Karpas-422 (cell line): ENCODE measurements at places on chromosomes 12 and 14. TPM values are rescaled to one million over a fixed set of nuclear protein-coding genes. Genes with fewer than 3 reads are reported as not detected.
A peak's percentile ranks its signal among the peaks of the same experiment; 100 is the strongest.

The TSPAN19 gene
- total RNA-seq = not detected in 2 replicates

The HOXC12 gene
- not detected in 2 replicates for total RNA-seq

DNA sequence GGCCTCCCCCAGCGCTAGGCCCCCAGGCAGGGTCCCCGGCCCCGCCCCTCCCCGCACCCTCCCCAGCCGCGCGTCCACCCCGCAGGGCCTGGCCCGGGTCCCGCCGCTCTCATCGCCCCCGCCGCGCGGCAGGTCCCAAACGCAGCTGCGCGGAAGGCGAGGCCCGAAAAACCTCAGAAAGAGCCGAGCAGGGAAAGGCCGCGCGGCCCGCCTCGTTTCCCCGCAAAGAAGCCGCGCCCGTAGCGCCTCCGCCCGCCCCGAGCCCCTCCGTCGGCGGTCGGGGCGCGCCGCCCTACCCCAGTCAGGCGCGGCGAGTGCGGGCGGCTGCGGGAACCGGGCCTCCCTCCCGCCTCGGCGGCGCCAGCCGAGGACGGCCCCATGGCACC is 324 bp downstream of the POLE start:
- peak; percentile 71 for DNase-seq
- peaks cover 16% of the 10 kb centered on the region for H3K36me3 ChIP-seq
- peaks cover 21% of the 10 kb centered on the region for H3K4me1 ChIP-seq

- no peak overlapping the region for H3K4me3 ChIP-seq
- H3K36me3 ChIP-seq = no peaks in the 10 kb centered on the region
- no peak overlapping the region for H3K27ac ChIP-seq
- peaks cover 53% of the 10 kb centered on the region for H3K4me1 ChIP-seq
- DNase-seq = no peak
Observed at GRCh38 chr14:95521001-95521400, 4.6 kb upstream of the SYNE3 start.

- H3K27me3 ChIP-seq = no peaks in the 10 kb centered on the region
- H3K4me3 ChIP-seq = peak overlapping the region; percentile 90
- peak overlapping the region; percentile 89 for H3K27ac ChIP-seq
- H3K36me3 ChIP-seq = peaks cover 14% of the 10 kb centered on the region; the same call in 1 of the 2 replicates
- H3K4me1 ChIP-seq = peaks cover 68% of the 10 kb centered on the region
Observed at GRCh38 chr12:120118321-120119061, 1.9 kb upstream of the RAB35 start.

The FBLN5 gene
- not detected in 2 replicates for total RNA-seq

DNA sequence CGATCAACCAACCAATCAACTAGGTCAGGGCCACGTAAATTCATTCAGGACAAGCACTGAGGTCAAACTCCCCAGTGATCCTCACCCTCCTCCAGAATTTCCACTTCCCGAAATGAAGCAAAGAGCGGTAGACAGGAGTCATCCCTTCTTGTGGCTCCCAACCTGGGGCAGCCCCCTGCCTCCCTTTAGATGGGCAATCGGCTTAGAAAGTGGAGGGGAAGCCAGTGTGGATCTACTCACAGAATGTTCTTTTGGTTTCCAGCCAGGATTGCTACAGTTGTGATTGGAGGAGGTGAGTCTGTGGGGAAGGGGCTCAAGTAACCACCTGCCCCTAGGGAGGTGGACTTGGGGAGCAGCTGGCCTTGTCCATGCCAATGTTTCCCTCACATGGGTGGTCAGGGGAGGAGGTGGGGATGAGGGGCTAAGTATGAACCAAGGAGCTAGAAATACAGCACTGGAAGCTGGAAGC is 4.1 kb downstream of the IFI27 start:
- H3K27ac ChIP-seq = no peak overlapping the region
- H3K27me3 ChIP-seq = 0 out of 2 replicates have a peak, but pooled peaks cover under 1% of the 10 kb centered on the region
- H3K36me3 ChIP-seq = no peaks in the 10 kb centered on the region
- no peak overlapping the region for H3K4me3 ChIP-seq

DNA sequence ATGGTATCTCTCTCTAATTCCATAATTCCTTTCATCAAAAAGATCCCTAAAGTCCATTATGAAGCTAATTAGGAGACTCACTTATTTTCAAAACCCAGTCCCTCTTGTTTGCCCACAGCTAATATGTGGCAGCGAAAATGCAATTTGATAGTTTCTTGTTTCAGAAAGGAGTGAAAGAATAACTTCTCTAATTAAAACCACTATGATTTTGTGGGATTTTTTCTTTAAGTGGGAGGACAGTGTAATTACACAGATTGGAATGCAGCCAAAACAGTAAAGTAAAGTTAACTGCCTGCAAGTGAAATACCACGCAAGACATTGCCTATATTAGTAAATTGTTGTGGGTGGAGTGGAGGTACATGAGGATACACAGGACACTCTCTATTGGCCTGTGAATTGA is 50.0 kb downstream of the PTPRO start:
- DNase-seq = no peak
- H3K36me3 ChIP-seq = no peaks in the 10 kb centered on the region
- H3K4me1 ChIP-seq = no peaks in the 10 kb centered on the region
- no peak overlapping the region for H3K4me3 ChIP-seq
- no peaks in the 10 kb centered on the region for H3K27me3 ChIP-seq
- no peak overlapping the region for H3K27ac ChIP-seq

- no peaks in the 10 kb centered on the region for H3K27me3 ChIP-seq
- H3K27ac ChIP-seq = no peak overlapping the region
- peaks cover 4% of the 10 kb centered on the region; the same call in 1 of the 2 replicates for H3K4me1 ChIP-seq
- no peak overlapping the region for H3K4me3 ChIP-seq
- H3K36me3 ChIP-seq = no peaks in the 10 kb centered on the region
- DNase-seq = no peak
Observed at GRCh38 chr14:68696721-68697495, 96.0 kb downstream of the ZFP36L1 start.

DNA sequence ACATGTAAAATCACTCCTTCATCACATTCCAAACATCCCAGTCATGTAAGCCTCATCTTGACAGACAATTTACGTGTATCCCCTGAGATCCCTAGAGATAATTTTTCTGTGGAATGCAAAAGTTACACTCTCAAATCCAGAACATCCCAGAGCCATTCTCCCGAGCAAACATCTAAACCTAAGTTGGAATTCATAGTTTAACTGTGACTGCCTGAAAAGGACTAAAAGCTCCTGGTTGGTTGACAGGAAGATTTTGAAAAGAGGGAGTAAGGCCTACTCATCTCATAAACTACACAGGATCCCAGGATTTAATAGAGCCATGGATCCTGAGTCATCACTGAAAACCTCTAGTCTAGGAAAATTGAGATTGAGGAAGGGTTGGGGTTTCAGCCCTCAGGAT is 123.6 kb downstream of the SCN8A start:
- no peak overlapping the region for H3K27ac ChIP-seq
- no peaks in the 10 kb centered on the region for H3K4me1 ChIP-seq
- no peak for DNase-seq
- no peaks in the 10 kb centered on the region for H3K27me3 ChIP-seq

The TDRD9 gene
- not detected in 2 replicates for total RNA-seq

DNA sequence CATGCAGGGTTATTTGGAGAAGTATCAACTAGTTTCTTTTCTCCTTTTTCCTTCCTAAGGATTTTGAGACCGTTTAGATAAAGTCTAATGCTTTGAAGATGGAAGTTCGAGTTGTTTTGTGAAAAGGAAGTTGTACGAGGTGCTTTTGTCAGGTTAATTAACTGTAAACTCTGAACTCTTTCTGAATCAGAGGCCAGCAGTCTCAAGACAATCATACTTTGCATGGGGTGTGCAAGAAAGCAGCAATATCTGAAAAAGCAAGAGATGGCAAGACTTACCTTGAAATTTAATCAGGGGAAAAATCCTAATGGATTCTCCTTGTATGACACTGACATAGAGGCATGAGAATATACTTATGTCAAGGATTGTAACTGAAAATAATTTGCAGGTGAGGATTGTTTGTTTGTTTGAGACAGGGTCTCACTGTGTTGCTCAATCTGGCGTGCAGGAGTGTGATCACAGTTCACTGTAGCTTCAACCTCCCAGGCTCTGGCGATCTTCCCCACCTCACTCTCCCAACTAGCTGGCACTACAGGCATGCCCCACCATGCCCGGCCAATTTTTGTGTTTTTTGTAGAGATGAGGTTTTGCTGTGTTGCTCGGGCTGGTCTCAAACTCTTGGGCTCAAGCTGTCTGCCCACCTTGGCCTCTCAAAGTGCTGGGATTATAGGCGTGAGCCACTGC is 170.2 kb upstream of the HMGA2 start:
- no peaks in the 10 kb centered on the region for H3K36me3 ChIP-seq
- H3K4me3 ChIP-seq = no peak overlapping the region
- no peaks in the 10 kb centered on the region for H3K4me1 ChIP-seq

GRCh38 chr14:85564841-85565527 is 35.0 kb downstream of the FLRT2 start:
- H3K4me1 ChIP-seq = no peaks in the 10 kb centered on the region
- H3K36me3 ChIP-seq = no peaks in the 10 kb centered on the region
- no peak for DNase-seq

The DNAH10 gene
- total RNA-seq = 0.29 and 0.30 TPM in 2 replicates

The BCL2L2 gene
- total RNA-seq = 15.1 and 18.3 TPM in 2 replicates

DNA sequence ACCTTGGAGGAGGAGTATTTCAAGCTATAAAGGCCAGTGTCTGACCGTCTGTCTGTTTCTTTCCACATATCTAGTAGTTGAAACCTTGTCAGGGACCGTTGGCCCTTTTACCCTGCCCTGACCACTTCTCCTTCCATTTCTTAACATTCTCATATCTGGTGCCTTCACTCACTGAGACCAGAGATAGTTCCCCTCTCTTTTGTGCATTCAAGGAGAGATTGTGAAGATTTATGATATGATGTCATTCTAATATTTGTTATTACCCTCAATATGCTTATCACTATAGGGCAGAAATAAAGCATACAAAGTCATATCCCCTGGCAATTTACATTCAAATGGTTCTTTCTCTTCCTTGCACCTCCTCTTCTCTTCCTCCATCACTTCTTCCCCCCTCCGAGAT is 83.3 kb downstream of the PLXNC1 start:
- H3K4me3 ChIP-seq = no peak overlapping the region
- H3K4me1 ChIP-seq = peaks cover 32% of the 10 kb centered on the region
- no peak overlapping the region for H3K27ac ChIP-seq
- H3K27me3 ChIP-seq = no peaks in the 10 kb centered on the region
- H3K36me3 ChIP-seq = no peaks in the 10 kb centered on the region

DNA sequence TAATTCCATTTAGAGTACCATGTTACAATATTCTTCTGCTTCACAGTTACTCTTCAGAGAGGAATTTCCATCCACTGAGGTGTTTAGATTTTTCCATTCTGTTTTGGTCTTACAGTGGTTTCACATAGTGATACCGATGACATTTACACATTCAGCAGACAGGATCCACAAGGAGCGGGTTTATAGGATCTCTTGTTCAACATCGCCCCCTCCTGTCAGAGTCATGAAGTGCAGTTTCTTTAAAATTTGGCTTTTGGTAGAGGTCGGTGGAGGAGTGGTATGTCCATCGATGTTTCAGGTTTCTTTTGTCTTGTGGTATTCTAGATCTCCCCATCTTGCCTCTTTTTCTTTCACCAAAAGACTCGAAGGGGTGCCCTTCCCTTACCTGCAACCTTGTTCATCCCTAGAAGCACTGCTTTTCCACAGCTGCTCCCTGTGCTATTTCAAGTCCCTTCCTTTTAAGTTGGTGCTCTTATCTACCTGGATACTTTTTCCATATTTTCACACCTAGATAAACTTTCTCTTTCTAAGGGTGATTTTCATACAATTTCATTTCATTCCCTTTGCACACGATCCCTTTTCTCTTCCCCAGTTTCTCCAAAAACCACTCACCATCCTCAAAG is 181.3 kb downstream of the ITPR2 start:
- H3K27ac ChIP-seq = no peak overlapping the region
- DNase-seq = peak; percentile 91
- peaks cover 5% of the 10 kb centered on the region; the same call in 1 of the 2 replicates for H3K4me1 ChIP-seq

GRCh38 chr14:86574051-86574777 is 1044.3 kb downstream of the FLRT2 start:
- no peak overlapping the region for H3K4me3 ChIP-seq
- H3K4me1 ChIP-seq = no peaks in the 10 kb centered on the region
- no peak overlapping the region for H3K27ac ChIP-seq
- H3K27me3 ChIP-seq = no peaks in the 10 kb centered on the region

- H3K4me3 ChIP-seq = peak overlapping the region; percentile 78
- peaks cover 51% of the 10 kb centered on the region for H3K4me1 ChIP-seq
- H3K27me3 ChIP-seq = no peaks in the 10 kb centered on the region
- peak overlapping the region; percentile 83 for H3K27ac ChIP-seq
Observed at GRCh38 chr14:20680843-20681347, 3.5 kb upstream of the RNASE4 start.

The SLC2A13 gene
- total RNA-seq = 0.29 and 0.89 TPM in 2 replicates

The IL31 gene
- total RNA-seq = not detected in 2 replicates

DNA sequence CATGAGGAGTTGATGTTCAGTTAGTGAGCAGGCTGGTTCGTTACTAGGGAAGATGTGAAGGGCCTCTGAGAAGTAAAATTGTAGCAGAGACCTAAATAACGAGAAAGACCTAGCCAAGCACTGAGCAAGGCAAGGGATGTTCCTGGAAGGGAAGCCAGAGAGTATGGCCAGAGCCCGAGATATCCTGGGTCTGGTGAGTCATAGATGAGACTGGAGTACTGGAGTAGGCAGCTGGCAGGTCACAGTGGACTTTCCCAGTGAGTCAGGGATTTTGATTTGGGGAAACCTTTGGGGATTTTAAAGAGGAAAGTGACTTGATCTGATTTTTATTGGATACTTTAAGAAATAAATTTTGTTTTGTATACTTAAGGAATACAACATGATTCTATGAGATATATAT is 369.0 kb downstream of the DIO2 start:
- 0 out of 2 replicates have a peak, but pooled peaks cover 11% of the 10 kb centered on the region for H3K27me3 ChIP-seq
- no peaks in the 10 kb centered on the region for H3K36me3 ChIP-seq
- H3K4me1 ChIP-seq = peaks cover 5% of the 10 kb centered on the region; the same call in 1 of the 2 replicates
- no peak overlapping the region for H3K4me3 ChIP-seq
- no peak for DNase-seq

DNA sequence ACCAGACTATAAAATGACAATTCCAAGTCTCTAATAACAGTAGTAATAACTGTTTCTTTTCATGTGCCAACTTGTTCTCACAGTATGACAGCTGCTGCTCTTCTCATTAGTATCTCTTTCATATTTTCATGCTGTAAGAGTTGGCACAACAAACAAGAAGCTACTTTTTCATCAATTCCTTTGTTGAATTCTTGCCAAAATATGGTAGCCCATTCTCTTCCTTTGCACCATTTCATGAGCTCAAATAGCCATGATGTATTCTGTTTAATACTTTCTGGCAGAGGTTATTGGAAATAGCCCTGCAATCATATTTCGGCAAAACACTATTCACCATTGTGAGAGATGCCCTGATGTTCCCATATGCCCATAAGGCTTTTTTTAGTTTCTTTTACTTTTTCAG is 1100.7 kb downstream of the TRHDE start:
- H3K36me3 ChIP-seq = no peaks in the 10 kb centered on the region
- H3K27me3 ChIP-seq = no peaks in the 10 kb centered on the region
- H3K4me3 ChIP-seq = no peak overlapping the region
- no peak overlapping the region for H3K27ac ChIP-seq
- DNase-seq = no peak

- peaks cover 92% of the 10 kb centered on the region for H3K36me3 ChIP-seq
- peaks cover 24% of the 10 kb centered on the region for H3K4me1 ChIP-seq
- peak overlapping the region; percentile 8; the same call in 1 of the 2 replicates for H3K27ac ChIP-seq
- no peak for DNase-seq
Observed at GRCh38 chr14:54428527-54428926, 12.6 kb downstream of the CNIH1 start.

The KLRK1 gene
- not detected in 2 replicates for total RNA-seq

The MBD6 gene
- 23.5 and 32.4 TPM in 2 replicates for total RNA-seq

- no peak overlapping the region for H3K4me3 ChIP-seq
- no peaks in the 10 kb centered on the region for H3K4me1 ChIP-seq
- no peaks in the 10 kb centered on the region for H3K36me3 ChIP-seq
- no peaks in the 10 kb centered on the region for H3K27me3 ChIP-seq
- H3K27ac ChIP-seq = no peak overlapping the region
- no peak for DNase-seq
Observed at GRCh38 chr12:32548691-32549281, 130.3 kb upstream of the DNM1L start.

- H3K4me3 ChIP-seq = no peak overlapping the region
- H3K4me1 ChIP-seq = no peaks in the 10 kb centered on the region
- H3K27ac ChIP-seq = no peak overlapping the region
- H3K36me3 ChIP-seq = no peaks in the 10 kb centered on the region
- no peak for DNase-seq
Observed at GRCh38 chr12:109807954-109808643, 25.1 kb downstream of the TRPV4 start.
